ENCODE measurements at places on chromosomes 16 and 17.

DNA sequence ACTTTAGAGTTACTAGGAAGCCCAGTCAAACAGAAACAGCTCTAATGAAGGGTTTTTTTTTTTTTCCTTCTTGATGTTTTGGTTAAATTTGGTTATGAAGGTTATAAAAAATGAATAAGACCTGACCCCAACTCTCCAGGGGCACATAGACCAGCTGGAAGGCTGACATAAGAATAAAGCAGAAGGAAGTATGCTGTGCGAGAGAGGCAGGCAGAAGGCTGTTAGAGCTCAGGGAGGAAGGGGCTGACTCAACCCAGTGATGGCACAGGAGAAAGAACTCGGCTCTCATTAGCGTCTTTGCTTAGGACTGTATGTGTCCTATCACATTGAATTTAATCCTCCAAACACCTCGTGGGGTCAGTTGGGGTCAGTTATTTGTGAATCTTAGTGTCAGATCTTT is 474.6 kb downstream of the PMP22 start:
- DNase-seq = no peak

- no peak for DNase-seq
Observed at GRCh38 chr16:4954714-4955113, 3.4 kb upstream of the SEC14L5 start.

- no peak for DNase-seq
Observed at GRCh38 chr17:50903604-50904517, 37.7 kb upstream of the TOB1 start.

GRCh38 chr16:58195771-58196170 is 2.1 kb downstream of the CSNK2A2 start:
- no peak for DNase-seq

GRCh38 chr17:38428112-38428642 is at the start of gene ARHGAP23:
TSS of gene ARHGAP23 (plus strand) at chr17:38428464. CDS start at chr17:38428486, 22 bp downstream.
- DNase-seq = no peak
